ENCODE measurements at places on chromosomes 7 and 10.

GRCh38 chr10:90224791-90225566 lies 523.6 kb downstream of the KIF20B start:
- DNase-seq: no peak

DNA sequence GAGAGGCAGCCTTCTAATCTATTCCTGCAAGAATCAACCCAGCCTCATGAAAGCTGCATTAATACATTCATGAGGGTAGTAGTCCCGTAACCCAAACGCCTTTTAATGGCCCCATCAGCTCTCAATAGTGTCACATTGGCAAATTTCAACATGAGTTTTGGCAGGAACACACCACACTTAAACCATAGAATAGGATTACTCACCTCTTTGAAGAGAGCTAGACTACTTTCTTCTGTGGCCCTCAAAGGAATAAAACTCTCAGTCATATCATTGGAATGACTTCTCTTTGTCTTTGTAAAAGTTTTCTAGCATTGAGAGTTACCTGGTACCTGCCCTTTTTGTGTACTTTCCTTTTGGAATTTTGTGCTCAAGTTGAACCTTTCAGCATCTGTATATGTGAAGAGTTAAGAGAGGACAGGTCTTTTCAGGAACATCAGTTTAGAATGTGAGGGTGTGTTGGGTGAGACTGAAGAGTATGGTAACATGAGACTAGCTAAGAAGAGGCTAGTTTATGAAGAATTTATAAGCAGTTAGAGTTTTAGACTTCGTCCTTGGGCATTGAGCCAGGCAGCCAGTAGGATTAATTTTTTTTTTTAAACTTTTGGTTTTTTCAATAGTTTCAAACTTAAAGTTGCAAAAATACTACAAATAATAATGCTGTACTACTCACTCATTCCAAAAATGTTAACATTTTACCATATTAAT lies 92.6 kb downstream of the MLLT10 start:
- DNase-seq: no peak

DNA sequence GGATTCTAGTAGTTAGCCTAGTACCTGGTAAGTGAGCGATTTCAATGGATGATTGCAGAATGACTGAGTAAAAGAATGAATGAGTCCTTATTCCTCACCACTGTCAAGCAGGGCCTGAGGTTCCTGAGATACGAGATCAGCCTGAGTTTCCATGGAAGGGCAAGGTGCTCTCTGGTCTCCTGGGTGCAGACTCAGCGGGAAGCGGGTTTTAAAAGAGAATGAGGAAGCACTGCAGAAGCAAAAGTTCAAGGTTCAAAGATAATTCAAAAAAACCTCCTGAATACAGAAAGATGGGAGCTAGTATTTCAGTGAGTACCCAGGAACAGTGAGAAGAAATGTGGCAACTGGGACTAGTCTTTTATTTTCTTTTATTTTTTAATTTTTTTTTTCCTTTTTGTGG lies 4.3 kb downstream of the ZNF3 start:
- DNase-seq: no peak

GRCh38 chr7:149874644-149875028 lies 867 bp downstream of the ATP6V0E2 start:
- DNase-seq: no peak

- DNase-seq: no peak
Measured at GRCh38 chr7:42545049-42545724, 308.2 kb upstream of the GLI3 start.

- no peak for DNase-seq
Measured at GRCh38 chr7:131957338-131958020, 401.1 kb upstream of the PODXL start.

DNA sequence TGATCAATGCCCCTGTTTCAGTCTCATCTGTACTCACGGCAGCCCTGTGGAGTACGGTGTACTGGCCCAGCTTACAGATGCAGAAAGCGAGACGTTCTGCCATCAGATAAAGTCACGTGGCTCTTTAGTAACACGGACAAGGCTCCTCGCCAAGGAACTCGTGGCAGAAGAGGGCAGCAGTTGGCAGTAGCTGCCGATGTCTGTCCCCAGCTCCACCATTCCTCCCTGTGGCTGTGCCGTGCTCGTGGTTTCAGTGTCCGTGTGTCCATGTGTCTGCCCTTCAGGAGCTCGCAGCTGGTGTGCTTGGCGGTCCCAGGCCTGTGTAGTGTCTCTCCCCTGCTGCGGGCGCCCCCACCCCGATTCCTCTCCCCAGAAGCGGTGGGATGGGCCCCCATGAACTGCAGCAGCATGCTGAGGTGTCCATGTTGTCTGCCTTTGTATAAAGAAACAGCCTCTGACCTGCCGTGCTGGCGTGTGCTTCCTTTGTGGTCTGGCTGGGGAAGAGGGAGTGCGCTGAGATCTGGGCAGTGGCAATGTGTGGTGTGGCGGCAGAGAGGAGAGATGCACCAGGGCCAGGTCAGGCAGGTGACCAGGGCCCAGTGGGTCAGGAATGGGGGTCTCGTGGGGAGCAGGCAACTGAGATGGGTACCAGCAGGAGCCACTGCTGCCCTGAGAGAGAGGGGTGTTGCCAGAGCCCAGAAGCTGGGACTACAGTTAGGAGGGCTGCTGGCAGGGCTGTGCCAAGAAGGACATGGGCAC lies 9.8 kb downstream of the RHBDD2 start:
- no peak for DNase-seq

DNA sequence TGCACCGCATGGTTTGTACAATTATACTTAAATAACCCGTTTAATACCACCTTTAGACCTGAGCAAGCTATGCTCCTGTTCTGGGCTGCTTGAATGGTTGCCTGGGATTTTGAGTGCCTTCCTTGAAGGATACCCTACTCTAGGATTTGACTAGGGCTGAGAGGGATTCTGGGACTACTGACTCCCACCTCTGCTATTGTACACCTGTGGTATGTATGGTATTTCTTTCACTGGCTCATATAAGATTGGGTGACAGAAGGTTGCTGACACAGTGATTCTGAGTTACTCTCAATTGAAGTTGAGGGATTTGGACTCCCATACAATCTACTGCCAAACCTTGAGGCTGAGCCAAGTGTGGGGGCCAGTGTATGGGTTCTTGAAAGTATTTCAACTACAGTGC lies 494.4 kb upstream of the SEMA3D start:
- DNase-seq: no peak

DNA sequence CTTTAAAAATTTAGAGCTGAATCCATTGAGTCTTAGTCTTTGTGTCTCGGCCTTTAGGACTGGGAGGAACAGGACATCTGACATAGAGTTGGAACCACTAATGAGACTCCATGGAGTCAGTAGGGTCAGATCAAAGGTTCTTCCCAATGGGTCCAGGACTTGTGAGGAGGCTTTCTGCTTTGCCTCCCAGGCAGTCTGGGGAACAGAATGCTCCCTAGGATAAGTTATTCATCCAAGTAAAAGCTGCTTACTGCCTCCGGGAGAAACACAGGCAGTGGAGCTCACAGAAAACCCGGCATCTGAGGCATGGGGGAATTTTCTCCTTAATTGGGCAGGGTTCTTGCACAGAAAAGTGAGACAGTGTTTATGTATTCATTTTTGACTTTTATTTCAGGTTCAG lies 216.4 kb downstream of the SEC23IP start:
- DNase-seq: no peak
